AG08396 (cell line): ENCODE measurements at places on chromosomes 12 and 14.
A peak's percentile ranks its signal among the peaks of the same experiment; 100 is the strongest.

GRCh38 chr12:54000116-54001114 lies at the start of gene HOXC9:
TSS of gene HOXC9 (plus strand) at chr12:54000161. CDS start at chr12:54000189, 28 bp downstream.
- DNase-seq, result peak; percentile 50

DNA sequence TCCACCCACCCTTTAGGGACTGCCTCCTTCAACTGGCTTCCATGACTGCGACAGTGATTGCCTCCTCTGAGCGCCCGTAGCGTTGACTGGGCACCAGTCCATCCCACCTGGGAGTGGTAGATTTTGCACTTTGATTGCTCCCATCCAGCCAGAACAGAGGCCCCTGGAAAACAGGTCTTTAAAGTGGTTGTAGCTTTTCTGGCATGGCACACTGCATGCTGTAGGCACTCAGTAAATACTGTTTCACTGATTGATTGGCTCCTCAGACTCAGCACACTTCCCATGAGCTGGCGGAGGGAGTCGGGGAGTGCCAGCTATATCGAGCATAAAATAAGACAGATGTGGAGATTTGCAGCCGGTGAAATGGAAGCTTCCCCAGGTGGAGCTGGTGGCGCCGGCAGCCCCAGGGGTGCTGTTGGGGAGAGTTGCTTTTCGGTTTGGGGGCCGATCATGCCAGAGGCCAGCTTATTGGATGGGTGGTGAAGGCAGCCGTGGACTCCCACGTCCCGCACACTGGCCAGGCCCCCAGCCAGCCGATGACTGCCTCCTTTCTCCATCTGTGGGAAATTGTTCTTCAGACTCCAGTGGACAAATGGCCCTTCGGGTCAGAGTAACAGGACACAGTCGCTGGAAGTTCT lies 200.2 kb downstream of the TSPAN9 start:
- no peak for DNase-seq

- DNase-seq, result peak; percentile 88
Measured at GRCh38 chr14:102516531-102517391, 7.2 kb upstream of the ANKRD9 start.

- DNase-seq, result peak; percentile 47
Measured at GRCh38 chr14:55454264-55455002, 14.0 kb upstream of the TBPL2 start.

DNA sequence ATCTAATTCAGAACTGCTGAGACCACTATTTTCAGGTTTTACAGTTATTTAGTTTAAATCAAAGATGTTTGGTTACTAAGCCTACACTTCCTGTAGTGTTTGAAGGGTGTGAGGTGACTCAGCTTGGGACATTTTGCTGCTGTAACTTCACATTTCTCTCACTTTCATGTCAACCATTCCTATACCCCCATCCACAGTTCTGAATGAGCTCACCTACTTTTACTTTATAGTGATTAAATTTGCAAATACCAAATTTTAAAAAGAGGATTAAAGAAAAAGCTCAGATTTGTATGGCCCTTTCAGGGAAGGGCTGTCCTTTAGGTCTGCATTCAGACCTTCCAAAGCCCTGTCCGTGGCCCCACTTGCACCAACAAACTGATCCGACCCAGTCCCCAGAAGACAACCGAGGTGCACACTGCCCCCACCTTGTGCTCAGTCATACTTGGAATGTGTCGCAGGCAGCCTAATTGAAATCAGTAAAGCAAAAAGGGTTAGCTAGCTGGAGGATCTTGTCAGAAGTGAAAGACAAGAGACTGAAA lies 174.4 kb downstream of the MON2 start:
- peak; percentile 58 for DNase-seq

- DNase-seq, result no peak
Measured at GRCh38 chr14:35573911-35574310, 39.9 kb downstream of the INSM2 start.

DNA sequence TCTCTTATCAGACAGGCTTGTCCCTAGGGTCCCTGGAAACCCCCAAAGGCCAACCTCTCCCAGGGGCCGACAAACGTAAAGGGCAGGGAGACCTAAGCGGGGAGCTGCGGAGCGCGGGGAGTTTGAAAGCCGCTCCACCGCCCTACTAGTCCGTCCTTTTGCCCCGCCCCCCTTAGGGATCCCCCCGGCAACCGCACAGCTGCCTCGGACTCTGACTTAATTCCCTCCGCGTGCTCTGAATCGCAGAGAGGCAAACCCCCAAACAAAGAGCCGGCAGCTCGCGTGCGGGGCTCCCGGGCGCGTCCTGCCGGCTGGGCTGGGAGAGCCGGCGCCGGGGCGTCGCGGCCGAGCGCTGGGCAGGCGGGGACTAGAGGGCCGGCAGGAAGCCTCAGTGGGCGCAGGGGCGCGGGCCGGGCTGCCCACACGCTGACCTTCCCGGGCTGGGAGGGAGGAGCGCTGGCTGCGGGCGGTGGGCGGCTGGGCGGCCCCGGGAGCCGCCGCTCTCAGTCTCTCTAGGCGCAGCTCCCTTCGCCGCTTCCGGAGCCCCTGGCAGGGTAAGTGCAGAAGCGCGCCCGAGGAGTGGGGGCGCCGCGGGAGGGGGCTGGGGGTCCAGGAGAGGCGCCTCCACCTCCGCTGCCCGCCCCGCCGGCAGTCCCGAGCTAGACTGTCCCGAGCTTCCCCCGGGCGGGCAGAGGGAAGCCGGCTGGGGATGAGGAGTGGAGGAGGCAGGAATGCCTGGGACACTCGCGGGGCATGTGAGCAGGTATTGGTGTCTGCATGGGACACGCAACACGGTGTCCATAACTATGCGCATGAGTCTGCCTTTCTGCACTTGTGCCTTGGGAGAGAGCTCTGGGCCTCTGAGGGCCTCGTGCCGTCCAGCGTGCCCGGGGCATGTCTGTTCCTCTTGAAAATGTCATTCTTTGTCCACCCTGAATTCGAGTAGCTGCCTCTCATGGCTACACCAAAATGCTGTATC lies at the start of gene TSPAN11:
TSPAN11 (plus strand) TSS at position 506 of the 979 bp plus-strand sequence. CDS start 27,244 bp downstream, outside the sequence.
- DNase-seq, result peak; percentile 80

GRCh38 chr12:83893101-83893500 lies 1019.5 kb downstream of the SLC6A15 start:
- DNase-seq, result no peak

GRCh38 chr12:121805171-121806008 lies 1.6 kb downstream of the SETD1B start:
- no peak for DNase-seq

DNA sequence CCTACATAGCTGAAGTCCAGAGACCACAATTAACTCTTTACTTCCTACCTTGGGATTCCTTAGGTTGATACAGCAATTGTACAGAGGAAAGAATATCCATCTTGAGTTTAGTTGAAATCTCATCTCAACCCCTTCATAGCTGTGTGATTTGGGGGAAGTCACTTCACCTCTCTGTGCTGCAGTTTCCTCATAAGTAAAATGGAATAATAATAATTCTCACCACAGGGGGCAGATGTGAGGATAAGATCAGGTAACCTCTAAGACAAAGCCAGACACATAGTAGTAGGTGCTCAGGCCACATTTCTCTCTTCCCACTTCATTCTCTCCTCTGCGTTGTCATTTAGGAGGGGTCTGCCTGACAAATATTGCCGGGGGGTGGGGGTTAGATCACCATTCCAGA lies 6.7 kb downstream of the FOXN4 start:
- DNase-seq, result no peak

DNA sequence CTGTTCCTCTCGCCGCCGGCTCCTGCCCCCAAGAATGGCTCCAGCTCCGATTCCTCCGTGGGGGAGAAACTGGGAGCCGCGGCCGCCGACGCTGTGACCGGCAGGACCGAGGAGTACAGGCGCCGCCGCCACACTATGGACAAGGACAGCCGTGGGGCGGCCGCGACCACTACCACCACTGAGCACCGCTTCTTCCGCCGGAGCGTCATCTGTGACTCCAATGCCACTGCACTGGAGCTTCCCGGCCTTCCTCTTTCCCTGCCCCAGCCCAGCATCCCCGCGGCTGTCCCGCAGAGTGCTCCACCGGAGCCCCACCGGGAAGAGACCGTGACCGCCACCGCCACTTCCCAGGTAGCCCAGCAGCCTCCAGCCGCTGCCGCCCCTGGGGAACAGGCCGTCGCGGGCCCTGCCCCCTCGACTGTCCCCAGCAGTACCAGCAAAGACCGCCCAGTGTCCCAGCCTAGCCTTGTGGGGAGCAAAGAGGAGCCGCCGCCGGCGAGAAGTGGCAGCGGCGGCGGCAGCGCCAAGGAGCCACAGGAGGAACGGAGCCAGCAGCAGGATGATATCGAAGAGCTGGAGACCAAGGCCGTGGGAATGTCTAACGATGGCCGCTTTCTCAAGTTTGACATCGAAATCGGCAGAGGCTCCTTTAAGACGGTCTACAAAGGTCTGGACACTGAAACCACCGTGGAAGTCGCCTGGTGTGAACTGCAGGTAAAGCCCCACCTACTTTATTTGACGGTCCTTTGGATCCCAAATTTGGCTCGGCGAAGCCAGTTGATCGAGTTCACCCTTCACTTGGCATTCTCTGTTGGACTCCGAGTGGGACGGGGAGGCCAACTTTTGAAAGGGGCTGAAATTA lies 1.5 kb downstream of the WNK1 start:
- peak; percentile 27 for DNase-seq

DNA sequence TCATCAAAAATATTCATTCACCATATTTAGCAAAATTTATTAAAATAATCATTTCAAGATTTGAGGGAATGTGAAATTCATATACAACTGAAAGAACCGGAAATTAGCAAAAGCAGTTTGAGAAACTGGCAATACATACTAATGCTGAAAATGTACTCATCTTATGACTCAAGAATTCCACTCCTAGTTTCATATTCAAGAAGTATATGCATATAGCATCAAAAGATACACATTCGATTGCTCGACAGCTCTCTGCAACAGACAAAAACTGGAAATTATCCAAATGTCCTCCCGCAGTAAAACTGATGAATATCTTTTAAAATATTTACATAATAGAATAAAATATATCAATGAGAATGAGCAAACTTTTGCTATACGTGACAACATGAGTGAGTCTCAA lies 189.2 kb upstream of the MGAT4C start:
- DNase-seq, result no peak

DNA sequence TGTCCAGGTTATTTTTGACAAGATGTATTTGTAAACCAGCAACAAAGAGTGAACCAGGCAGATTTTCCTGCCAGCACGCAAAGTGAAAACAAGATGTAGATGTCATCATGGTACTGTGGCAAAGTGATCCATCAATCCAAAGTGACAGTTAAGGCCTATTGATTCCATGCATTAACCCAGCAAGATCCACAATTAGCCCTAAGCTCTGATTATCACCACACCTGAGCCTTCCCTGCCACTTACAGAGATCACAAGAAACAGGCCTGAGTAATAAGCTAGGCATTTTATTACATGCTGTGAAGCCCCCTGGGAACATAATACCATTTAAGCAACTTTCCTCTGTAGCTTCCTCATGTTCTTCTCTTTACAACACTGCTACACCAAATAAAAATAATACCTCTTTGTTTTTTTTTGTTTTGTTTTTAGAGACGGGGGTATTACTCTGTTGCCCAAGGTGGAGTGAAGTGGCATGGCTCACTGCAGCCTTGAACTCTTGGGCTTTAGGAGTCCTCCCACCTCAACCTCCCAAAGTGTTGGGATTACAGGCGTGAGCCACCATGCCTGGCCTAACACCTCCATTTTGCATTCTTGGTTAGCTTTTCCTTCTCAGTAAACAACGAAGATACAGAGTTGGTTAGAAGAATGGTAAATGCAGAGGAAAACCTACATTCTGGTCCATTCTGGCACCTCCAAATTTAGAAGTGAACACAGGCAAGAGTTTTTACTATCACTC lies 85.5 kb downstream of the STON2 start:
- no peak for DNase-seq

- DNase-seq, result no peak
Measured at GRCh38 chr12:17357396-17357795, 732.6 kb downstream of the RERGL start.

DNA sequence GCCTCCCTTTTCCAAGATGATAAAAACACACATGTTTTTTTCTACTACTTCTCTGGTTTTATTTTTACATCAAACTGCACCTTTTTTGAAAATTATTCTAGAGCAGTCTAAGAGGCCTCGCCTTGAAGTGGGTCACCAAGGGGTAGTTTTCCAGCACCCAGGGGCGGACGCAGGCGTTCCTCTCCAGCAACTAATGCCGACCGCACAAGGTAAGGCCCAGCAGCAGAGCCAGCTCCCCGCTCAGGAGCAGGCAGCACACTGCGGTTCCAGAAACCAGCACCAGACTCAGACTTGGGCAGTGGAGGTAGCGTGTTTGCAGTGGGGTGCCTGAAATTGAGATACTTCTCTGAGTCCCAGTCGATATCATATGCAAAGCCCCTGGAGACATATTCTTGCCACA lies 31.6 kb downstream of the EP400 start:
- DNase-seq, result no peak

GRCh38 chr12:67474934-67475620 lies 173.5 kb upstream of the DYRK2 start:
- no peak for DNase-seq

- no peak for DNase-seq
Measured at GRCh38 chr12:95147866-95148265, 69.4 kb downstream of the FGD6 start.

DNA sequence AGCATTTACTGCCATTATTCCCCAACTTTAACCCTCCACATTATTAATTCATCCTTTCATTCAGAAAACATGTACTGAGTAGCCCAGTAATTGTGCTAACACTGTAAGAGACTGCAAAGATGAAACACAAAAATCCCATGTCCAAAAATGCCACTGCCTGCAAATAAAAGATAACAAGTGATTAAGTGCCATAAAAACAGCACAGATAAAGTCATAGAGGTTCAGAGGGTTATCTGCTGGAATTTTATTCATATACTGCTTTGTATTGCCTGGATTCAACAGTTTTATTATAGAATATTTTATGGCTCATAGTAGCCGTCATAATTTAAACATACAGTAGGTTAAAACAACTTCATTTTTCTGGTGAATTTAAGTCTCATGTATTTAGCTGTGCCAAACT lies 177.9 kb downstream of the KICS2 start:
- no peak for DNase-seq

DNA sequence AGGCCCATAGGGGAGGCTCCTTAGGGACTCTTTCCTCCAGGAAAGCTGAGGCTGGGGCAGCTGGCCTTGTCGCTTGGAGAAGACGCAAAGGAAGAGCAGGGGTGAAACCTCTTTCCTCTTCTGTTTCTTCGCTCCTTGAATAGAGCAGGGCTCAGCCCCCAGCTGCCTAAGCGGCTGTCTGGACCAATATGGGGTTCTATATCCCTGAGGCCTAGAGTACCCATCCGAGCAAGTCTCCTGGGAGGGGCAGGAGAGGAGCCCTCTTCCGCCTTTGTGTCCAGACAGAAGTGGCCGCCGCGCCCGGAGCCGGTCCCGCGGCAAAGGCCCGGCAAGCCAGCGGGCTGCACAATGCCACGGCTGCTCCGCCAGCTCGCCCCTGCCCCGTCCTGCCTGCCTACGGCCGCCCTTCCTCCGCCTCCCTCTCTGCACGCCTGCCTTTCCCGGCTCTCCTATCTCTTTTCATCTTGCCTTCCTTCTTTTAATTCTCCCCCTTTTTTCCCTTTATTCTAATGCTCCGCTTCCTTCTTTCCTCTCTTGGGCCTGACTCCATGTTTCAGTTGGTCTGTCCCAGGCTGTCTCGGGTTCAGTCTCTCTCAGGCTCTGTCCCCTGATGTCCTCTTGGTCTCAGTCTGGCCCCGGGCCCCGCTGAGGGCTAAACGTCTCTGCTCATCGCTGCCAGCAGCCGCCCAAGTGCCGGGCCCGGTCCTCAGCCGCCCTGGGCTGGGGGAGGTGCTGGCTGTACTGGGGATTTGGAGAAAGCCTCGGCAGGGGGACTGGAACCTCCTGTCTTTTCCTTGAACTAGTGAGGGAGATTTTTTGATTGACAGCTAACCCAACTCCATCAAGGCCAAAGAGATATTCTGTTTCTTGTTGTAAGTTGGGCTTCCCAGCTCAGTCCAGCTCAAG lies 2.5 kb upstream of the HOXC9 start:
- DNase-seq, result no peak
